ENCODE measurements at places on chromosomes 3 and 15. TPM values are rescaled to one million over a fixed set of nuclear protein-coding genes. Genes with fewer than 3 reads are reported as not detected.

- H3K27ac ChIP-seq: no peak overlapping the region
- DNase-seq: no peak
- H3K36me3 ChIP-seq: no peaks in the 10 kb centered on the region
- no peaks in the 10 kb centered on the region for H3K4me1 ChIP-seq
These were observed 3.5 kb upstream of the AHSG start for GRCh38 chr3:186609247-186609868.

DNA sequence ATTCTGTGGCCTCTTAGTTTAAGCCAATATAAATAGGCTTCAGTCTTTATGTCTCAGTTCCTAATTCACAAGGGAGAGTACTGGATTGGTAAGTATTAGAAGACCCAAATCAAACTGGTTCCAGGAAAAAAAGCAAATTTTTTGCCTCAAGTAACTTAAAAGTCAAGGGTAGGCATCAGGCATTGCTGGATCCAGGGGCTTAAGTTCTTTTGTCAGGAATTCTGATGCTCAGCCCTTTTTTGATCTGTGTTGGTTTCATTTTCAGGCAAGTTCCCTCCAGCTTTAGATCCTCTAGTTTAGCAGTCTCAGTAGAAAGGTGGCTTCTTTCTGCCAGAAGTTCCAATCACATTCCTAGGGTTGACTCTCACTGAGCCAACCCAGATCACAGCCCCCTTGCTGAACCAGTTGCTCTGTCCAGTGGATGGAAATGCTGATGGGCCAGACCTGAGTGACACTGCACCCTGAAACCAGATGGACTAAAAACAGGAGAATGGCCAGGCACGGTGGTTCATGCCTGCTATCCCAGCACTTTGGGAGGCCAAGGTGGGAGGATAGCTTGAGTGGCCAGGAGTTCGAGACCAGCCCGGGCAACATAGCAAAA lies 253.5 kb downstream of the SHQ1 start:
- peaks cover 70% of the 10 kb centered on the region for H3K4me1 ChIP-seq
- no peak overlapping the region for H3K4me3 ChIP-seq

- H3K27ac ChIP-seq: no peak overlapping the region
- DNase-seq: no peak
- H3K36me3 ChIP-seq: no peaks in the 10 kb centered on the region
- peaks cover 13% of the 10 kb centered on the region for H3K4me1 ChIP-seq
- no peaks in the 10 kb centered on the region for H3K27me3 ChIP-seq
These were observed 316.7 kb upstream of the TBL1XR1 start for GRCh38 chr3:177513815-177514610.

Gene NOX5
- not detected for total RNA-seq

Data from neural progenitor cell (in vitro differentiated cells).